ENCODE measurements at places on chromosomes 5 and 9. TPM values are rescaled to one million over a fixed set of nuclear protein-coding genes. Genes with fewer than 3 reads are reported as not detected.
A peak's percentile ranks its signal among the peaks of the same experiment; 100 is the strongest.

Gene ERCC8
- 23.3 TPM for total RNA-seq

DNA sequence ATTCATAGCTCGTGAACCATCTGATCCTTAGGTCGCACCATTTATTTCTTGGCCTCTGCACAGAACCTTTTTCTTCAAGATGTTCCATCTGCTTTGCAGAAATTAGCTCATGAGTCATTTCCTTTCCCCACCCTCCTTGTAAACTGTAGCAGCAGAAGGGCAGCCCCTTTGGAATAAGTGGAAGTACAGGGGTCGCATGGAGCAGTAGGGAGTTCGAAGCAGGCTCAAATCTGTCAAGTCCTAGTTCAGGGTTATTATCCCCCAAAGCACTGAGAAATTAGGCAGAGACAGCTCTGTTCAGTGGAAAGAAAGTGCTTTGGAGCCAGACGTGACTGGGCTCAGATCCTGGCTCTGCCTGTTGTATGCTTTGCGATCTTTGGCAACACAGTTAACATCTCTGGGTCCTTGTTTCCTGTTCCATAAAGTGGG, 84.2 kb downstream of the SGCD start:
- DNase-seq: no peak

DNA sequence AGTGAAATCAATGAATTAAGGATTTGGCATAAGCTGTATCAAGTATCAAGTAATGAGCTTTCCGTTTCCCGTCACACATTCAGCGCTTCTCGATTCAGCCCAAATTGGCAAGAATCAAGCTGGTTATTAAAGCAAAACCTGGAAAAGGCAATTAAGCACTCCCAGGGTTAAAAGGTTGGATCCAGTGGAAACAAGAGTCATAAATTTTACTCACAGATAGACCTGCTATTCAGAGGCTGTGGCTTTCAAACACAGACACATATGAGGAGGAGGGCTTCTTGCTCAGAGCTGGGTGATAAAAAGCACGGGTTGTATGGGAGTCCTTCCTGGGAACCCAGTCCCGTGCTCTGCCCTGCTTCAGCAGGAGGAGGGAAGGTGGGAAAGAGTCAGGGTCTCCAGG, 112.3 kb upstream of the CXCL14 start:
- DNase-seq: no peak

Gene CDH10
- total RNA-seq: not detected

Gene PDE6A
- 0.05 TPM for total RNA-seq

Gene SPATA31C1
- total RNA-seq: not detected

Gene ALG2
- total RNA-seq: 50.2 TPM

GRCh38 chr5:19928562-19929421, 59.2 kb downstream of the CDH18 start:
- DNase-seq: peak; percentile 0

GRCh38 chr9:15079989-15080388, 169.8 kb upstream of the FREM1 start:
- DNase-seq: no peak

- no peak for DNase-seq
Observed at GRCh38 chr9:136373300-136374182, at the start of gene CARD9. Gene CARD9, minus strand, starts transcription at chr9:136373669. Its CDS starts 1,591 bp downstream, at chr9:136372078.

Gene RORB
- 0.09 TPM for total RNA-seq

Gene ZNF454
- 1.0 TPM for total RNA-seq

DNA sequence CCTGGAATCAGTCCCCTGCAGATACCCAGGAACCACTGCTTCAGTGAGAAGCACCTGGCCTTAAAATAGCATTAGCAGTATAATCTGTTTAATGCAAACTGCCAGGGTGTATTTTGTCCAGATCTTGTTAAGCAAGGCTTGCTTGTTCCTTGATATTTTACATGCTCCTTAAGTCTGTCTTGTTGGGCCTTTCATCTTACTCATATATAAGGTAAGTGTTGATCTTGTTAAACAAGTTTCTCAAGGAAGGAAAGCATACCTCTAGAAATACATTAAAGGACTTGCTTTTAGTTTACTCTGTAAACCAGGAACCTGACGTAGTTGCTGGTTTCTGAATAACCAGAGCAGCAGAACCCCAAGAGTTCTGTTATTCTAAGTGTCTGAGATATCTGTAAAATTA, 13.7 kb downstream of the HSPA4 start:
- no peak for DNase-seq

DNA sequence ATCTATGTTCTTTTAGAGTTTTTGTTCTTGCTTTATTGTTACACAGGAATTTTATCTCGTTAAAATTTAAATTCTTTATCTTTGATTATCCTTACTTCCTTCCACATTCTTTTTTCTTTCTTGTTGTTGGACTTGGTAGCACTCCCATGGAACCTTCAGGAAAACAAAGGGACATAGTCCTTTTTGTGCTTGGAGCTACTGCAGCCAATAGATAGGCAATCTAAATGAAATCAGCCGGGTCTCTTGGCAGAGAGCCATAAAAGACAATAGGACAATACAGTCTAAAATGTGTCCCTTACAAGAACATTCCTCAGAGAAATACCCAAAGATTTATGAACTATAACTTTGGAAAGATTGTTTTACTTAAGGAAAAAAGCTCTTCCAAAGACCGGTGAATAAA, 548.1 kb upstream of the C9orf72 start:
- DNase-seq: peak; percentile 0

GRCh38 chr5:15707631-15708030, 207.7 kb downstream of the FBXL7 start:
- no peak for DNase-seq

GRCh38 chr9:72441848-72442607, 77.0 kb upstream of the ZFAND5 start:
- peak; percentile 73 for DNase-seq

DNA sequence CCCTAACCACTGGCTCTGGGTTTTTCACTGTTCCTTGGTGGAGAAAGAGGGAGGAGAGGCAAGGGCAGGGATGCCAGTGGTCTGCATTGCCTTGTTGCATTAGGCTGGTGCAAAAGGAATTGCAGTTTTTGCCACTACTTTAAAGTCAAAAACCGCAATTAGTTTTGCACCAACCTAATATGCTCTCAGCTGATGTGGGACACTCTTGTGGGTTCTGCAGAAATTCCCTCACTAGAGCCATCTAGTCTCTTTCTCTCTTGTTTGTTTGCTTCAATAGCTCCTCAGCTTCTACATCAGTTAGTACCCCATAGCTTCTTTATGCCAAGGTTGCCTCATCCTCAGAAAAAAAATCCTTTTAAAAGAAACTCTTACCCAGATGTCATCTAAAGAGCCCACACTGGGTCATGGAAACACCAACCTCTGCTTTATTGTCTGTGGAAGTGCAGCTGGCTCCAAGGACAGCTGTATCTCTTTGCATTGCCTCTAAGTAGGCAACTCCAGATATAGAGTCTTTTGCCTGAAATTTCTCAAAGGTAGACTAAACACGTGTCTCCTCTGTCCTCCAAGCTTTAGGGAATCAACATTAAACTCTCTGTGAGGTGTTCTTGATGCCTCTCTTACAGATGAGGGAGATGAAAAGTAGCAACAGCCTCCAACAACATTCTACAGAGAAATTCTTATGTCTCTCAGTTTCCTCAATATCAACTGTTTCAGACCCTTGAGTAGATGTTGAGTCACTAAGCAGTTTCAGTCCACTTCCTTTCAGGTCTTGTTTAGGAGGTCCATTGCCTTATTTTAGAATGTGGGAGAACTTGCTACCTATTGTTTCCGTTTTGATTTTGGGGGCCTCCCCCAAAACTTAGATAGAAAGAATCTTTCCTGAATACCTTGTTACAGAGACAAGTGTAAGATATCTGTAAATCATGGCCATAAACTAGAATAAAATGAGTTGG, 84.9 kb upstream of the MEF2C start:
- DNase-seq: no peak

DNA sequence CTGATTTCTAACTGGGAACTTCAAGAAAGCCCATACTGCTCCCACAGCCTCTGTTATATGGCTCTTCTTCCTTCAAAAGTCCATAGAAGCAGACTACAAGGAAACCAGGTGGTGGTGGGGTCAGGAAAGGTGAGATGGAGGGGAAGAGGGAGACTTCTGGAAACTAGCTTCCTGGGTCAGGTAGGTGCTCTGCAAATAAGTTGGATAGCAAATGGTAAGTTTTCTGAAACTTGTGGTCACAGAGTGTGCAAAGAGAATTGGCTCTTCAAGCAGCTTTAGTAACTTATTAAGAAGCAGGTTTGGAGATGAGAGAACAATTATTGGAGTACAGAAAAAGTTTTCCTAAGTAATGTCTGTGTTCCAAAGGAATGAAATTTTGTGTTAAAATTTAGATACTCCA, 316.9 kb downstream of the ADGRV1 start:
- DNase-seq: no peak

DNA sequence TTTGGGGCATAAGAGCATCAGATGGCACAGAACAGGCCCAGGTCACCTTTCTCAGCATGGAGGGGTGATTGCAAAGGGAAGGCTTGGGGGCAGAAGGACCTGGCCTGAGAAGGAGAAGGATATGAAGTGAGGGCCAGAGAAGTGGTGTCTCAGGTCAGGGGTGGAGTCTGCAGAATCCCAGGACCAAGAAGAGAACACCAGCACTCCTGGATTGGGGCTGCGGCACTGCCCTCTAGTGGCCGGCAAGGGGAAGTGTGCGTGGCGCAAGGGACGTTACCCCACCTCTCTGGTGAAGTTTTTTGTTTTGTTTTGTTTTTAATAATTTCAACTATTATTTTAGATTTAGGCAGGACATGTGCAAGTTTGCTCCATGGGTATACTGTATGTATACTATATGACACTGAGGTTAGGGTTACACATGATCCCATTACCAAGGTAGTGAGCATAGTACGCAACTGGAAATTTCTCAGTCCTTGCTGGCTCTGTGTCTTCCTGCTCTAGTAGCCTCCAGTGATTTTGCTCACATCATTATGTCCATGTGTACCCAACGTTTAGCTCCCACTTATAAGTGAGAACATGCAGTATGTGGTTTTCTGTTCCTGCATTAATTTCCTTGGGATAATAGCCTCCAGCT, 1548.6 kb downstream of the EFNA5 start:
- peak; percentile 2 for DNase-seq

GRCh38 chr5:168291964-168292785, 730 bp downstream of the WWC1 start:
- no peak for DNase-seq

DNA sequence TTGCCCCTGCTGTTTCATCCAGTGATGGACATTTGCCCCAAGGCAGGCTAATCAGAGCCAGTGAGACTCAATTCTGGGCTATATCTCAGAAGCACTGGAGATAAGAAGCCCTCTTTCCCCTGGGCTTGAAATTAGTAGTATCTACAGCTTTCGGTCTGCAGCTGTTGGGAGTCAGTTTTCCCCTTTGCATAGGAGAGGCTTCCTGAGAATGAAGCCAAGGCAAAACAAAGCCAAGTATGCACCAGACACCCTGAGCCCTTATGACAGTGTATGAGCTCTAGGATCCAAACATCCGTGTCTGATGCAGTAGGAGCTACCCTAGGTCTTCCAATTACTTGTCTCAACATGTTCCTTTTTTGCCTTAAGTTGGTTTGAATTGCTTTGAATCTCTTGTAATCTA, 79.2 kb upstream of the PANK3 start:
- DNase-seq: no peak

Gene ROR2
- total RNA-seq: not detected

- no peak for DNase-seq
Observed at GRCh38 chr9:81423589-81424326, 265.6 kb downstream of the TLE1 start.

DNA sequence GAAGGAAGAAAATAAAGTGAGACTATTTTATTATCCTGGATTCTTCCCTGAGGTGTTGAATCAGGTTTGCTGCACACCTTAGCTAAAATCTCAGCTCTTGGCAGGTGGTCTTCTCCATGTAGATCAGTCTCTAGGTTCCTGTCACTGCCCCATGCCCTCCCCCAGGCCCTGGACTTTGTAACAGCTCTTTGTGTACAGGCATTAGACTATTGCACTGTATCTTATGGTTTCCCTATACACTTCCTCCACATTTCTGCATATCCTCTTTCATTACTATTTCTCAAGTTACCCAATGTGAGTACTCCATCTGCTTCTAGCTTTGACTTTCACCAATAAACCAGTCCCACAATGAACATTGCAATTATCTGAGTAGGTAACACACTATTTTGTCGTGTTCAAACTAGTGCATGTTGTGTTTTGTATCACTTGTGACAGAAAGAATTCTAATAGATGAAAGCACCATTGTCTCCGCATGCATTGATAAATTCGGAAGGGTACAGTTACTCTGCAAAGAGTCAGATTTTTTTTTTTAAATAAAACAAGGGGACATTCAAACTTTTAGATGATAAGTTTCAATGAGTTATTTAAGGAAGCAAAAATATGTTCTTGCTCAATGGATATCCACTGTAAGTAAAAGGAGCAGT, 1348.7 kb upstream of the C9orf72 start:
- no peak for DNase-seq

- peak; percentile 31 for DNase-seq
Observed at GRCh38 chr9:33524306-33524947, 376 bp downstream of the ANKRD18B start.

GRCh38 chr9:124567362-124567761, 60.2 kb upstream of the NR5A1 start:
- DNase-seq: no peak

GRCh38 chr9:6931913-6932312, 174.1 kb downstream of the KDM4C start:
- peak; percentile 75 for DNase-seq

DNA sequence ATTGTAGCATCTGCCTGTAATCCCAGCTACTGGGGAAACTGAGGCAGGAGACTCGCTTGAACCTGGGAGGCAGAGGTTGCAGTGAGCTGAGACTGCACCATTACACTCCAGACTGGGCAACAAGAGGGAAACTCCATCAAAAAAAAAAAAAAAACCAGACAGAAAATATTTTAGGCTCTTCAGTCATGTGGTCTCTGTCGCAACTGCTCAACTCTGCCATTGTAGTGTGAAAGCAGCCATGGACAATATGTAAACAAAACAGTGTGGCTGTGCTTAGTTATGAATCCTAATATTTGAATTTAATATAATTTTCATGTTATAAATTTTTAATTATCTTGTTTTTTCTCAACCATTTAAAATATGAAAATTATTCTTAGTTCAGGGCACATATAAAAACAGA, 38.4 kb downstream of the ZFAND5 start:
- DNase-seq: no peak

GRCh38 chr9:135547756-135548736, 2.1 kb downstream of the OBP2A start:
- DNase-seq: no peak

Gene INSL6
- total RNA-seq: not detected

GRCh38 chr5:96855031-96855872, 21.0 kb upstream of the ERAP2 start:
- no peak for DNase-seq

Gene MYMK
- total RNA-seq: not detected

- DNase-seq: no peak
Observed at GRCh38 chr5:42989190-42989589, 50.9 kb downstream of the ANXA2R start.

GRCh38 chr9:108776920-108777639, 78.7 kb downstream of the ACTL7B start:
- DNase-seq: peak; percentile 3
